GM23338 (cell line): ENCODE measurements at places on chromosomes 4 and X. TPM values are rescaled to one million over a fixed set of nuclear protein-coding genes. Genes with fewer than 3 reads are reported as not detected.

DNA sequence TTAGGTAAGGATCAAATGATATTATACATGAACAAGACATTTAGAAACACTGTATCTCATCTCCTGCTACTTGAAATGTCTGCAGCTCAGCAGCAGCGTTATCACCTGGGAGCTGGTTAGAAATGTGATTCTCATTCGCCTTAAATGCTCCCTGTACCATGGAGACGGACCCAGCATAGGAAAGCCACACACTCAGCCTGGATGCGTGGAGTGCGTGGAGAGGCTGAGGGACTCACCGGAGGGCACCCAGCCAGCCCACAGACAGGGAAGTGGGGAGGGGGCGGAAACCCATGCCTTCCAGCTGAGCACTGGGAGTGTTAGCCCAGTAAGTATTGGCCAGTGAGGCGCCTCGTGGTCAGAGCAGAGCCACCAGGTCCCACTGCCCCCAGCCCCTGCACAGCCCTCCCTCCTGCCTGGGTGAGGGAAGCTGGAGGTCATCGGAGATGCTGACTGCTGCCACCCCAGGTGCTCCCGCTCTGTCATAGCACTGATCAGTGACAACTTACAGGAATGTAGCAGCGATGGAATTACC lies 15.2 kb downstream of the SUPT20HL1 start:
- no peak for DNase-seq

GRCh38 chr4:17492058-17492741 lies 19.7 kb downstream of the QDPR start:
- no peak for DNase-seq

The SYP gene
- polyA plus RNA-seq: 2.5 and 3.7 TPM in 2 replicates

The AGTR2 gene
- polyA plus RNA-seq: not detected in 2 replicates

- peak; percentile 81 for DNase-seq
Observed at GRCh38 chr4:73446336-73446938, 10.4 kb downstream of the AFP start.

The FBXW7 gene
- 22.0 and 25.8 TPM in 2 replicates for polyA plus RNA-seq

DNA sequence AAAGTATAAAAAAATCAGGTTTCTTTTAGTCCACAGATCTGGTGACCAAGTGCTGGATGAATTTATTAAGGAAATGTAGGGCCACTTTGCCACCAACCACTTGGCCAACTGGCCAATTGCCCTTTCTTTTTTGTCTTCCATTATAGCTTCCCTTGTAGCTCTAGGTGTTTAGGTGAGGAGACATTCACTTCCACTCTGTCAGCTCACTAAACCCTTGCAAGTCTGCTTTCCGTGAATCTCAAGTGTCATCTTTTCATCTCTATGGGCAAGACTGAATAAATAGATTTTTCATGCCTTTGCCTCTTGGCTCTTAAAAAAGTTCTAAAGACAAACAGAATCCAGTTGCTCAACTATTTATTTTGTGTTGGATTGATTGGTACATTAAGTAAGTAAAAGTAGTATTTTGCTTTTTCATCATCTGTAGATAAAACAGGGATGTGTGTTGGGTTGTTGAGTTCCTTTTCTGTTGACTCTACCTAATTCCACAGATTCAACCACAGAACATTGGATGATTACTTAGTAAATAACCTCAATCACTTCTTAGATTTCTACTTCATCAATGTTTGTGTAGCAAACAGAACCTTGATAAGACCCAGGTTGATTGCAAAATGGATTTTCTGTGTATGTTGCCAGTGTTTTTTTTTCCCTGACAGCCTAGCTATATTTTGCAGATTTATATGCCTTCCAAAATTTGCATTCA lies 68.1 kb upstream of the GRXCR1 start:
- DNase-seq: no peak

DNA sequence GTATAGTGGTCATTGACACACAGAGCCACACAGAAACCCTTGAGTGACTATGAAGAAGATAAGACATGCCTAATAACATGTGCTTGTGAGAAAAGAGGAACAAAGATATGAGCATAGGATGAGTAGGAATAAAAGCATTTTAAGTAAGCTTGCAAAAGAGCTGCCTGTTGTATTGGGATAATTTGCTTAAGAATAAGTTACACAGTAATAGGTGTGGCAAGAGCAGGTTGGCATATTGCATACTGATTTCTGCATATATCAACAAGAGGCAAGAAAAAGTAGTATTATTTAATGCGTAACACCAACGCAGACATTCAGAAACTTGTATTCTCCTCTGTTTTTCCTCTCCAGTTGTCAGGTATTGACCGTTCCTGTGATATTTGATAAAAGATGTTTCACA lies 111.5 kb upstream of the UGT8 start:
- DNase-seq: no peak

The RIBC1 gene
- polyA plus RNA-seq: 0.37 and 0.55 TPM in 2 replicates

The CENPE gene
- 35.7 and 46.7 TPM in 2 replicates for polyA plus RNA-seq

The RPA4 gene
- polyA plus RNA-seq: 0.59 and 1.0 TPM in 2 replicates

The SEC31A gene
- 88.8 and 91.0 TPM in 2 replicates for polyA plus RNA-seq

GRCh38 chrX:17848545-17849265 lies 12.4 kb downstream of the RAI2 start:
- DNase-seq: no peak

The GYG2 gene
- 15.6 and 17.6 TPM in 2 replicates for polyA plus RNA-seq

GRCh38 chr4:121711263-121712000 lies 14.7 kb upstream of the ANXA5 start:
- peak; percentile 93 for DNase-seq

DNA sequence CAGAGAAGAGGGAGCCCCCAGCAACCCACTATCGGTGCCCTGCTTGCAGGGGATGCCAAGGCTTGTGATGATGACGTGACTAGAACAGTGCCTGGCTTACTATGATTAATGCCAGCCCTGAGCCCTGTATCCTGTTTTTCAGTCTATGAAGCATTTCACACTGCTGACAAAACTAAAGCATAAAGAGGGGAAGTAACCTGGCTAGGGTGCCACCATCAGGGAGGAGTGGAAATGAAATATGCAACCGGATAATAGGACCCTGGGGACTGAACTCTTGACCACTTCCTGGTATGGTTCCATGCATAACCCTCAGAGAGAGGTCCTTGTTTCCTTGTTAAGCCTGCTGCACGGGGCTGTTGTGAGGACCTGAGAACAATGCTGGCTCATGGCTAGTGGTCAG lies 50.3 kb downstream of the MED28 start:
- no peak for DNase-seq

GRCh38 chr4:27018910-27019309 lies 158.3 kb downstream of the STIM2 start:
- no peak for DNase-seq

The GABRB1 gene
- 0.14 and 0.26 TPM in 2 replicates for polyA plus RNA-seq

GRCh38 chr4:26807330-26807729 lies 53.3 kb upstream of the STIM2 start:
- DNase-seq: no peak

The SPP1 gene
- polyA plus RNA-seq: 49.0 and 51.3 TPM in 2 replicates

DNA sequence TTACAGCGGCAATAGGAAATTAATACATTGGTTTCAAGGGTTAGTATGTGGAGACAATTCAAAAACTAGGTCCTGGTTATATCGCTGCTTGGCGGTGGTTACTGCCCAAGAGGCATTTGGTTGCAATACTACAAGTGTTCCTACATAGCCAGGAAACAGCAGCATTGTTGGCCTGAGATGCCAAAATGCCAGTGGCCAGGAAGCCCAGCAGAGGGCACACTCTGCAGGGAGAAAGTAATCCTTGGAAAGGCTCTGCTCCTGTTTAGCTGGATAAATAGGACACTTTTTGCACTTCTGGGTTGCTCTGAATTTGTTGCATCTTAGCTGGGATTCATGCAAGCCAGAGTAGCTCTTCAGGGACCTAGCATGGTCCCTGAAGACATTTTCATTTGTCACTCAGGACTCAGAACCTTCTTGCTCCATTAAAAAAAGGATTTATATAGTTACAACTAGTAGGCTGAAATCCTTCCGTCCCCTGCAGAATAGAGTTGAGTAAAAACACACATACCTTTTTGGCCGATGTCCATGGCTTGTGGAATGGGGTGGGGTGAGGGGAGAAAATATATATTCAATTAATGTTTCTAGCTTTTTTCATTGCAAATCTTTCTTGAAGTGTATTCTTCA lies 8.1 kb upstream of the GPR119 start:
- peak; percentile 67 for DNase-seq

DNA sequence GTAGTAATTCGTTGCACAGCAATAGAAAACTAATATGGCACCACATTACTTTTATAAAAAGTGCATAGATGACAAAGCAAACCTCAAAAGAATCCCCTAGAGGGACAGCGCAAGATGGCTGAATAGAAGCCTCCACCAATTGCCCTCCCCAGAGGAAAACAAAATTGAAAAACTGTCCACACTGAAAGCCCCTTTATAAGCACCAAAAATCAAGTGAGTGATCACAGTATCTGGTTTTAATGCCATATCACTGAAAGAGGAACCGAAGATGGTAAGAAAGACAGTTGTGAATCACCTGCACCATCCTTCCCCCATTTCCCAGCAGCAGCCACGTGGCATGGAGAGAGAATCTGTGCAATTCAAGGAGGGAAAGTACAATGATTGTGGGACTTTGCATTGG lies 522.2 kb downstream of the GLUD2 start:
- no peak for DNase-seq

The GPC3 gene
- 34.3 and 36.8 TPM in 2 replicates for polyA plus RNA-seq

GRCh38 chr4:158422546-158422945 lies 99.1 kb upstream of the RXFP1 start:
- DNase-seq: no peak

GRCh38 chr4:124810827-124811226 lies 98.3 kb upstream of the ANKRD50 start:
- DNase-seq: peak; percentile 32

- DNase-seq: no peak
Observed at GRCh38 chrX:133633162-133633561, 217.9 kb upstream of the GPC4 start.

GRCh38 chrX:65750674-65751469 lies 83.4 kb downstream of the MSN start:
- DNase-seq: no peak

- peak; percentile 7 for DNase-seq
Observed at GRCh38 chrX:21656587-21657317, 1.4 kb downstream of the KLHL34 start.

DNA sequence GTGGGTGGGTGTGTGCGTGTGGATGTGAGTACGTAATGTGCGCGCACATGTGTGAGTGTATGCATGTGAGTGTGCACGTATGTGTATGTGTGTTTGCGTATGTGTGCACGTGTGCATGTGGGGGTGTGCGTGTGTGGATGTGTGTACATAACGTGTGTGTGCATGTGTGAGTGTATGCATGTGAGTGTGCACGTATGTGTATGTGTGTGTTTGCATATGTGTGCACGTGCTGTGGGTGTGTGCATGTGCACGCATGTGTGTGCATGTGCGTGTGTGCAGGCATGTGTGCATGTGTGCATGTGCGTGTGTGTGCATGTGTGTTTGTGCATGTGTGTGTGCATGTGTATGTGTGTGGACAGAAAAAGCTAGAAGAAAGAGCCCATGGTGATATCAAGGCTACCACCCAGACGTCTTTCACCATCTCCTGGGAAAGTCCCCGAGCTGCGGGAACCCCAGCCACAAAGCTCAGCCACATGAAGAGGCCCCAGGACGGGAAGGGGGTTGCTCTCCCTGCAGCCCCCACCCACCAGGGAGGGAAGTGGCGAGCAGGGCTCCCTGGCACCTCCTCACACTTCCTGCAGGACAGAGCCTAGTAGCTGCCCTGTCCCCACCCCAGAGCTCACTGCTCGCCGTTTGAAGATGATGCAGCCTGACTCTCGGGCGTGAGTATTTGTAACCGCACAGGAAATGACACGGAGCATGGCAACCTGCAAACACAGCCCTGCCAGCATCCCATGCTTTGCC lies 108.3 kb downstream of the DCTD start:
- DNase-seq: no peak
